ENCODE measurements at places on chromosomes 7 and 10.

DNA sequence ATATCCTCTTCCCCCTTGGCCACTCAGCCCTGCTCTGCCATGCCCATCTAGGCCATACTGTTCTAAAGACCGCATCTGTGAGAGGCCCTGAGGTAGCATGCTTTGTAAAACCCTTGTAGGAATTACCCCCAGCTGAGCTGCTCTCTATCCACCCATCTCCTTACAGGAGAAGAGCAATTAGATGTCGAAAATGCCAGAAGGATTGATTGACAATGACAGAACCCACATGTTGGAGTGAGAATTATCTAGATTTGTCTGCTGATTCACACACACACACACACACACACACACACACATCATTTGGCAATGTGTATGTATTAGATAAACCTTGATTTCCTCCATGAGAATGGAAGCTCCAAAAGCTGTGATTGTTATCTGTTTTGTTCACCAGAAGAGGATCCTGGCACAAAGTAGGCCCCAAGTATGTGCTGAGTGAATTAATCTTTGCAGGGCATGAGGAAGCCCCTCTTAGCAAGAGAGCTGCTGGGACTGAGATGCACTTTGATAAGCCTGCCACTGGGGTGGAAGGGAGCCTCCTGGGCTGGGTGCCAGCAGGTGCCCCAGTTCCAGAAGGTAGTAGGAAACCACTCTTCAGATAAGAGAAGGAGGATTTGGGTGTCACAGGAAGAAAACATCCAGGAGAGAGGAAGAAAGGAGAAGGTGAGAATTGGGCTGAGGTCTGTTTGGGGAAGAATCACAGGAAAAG lies 187.5 kb upstream of the ADO start:
- DNase-seq = no peak

DNA sequence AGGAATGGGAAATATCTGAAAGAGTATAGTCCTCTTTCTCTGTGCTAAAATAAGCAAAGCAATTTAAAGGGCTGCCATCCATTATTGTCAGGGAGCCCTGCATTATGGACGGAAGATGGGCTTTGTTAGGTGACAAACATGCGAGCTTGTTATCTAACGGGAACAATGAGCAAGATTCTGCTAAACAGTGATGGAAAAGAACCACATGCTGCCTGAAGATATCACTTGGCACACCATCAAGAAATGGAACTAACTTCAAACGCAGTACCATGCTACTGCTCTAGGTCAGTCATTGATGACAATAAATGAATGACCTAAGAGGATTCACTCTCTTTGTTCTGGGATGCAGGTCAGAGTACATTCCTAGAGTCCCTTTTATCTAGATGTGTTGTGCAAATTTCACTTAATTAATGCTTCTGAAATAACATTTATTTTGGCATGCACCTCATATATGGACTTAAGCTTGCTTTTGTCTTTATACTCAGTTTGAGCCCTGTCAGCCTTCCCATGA lies 175.7 kb upstream of the PTN start:
- no peak for DNase-seq

DNA sequence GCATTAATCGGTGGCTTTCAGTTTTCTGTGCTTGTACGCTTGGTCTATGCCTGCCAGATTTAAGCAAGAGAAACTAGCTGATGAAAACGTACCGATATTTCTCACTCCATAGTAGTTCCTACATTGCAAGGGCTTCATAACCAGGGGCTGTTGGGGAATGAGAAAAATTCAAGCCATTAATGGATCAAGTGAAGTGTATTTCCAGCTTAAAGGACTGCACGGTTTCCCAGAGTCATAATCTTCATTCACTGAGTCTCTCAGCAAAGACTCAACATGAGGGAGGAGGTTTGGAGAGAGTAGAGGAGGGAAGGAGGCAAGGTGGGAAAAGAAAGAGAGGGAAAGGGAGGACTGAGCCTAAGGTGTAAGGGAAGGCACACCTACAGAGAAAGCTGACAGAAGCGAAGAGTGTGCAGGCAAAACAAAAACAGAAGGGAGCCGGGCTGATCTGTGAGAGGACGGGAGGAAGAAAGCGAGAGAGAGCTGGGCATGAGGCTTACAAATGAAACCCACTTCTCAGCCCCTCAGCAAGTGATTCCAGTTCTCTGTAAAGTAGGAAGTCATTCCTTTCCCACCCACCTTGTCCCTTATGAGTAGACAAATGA lies 625 bp downstream of the GIMAP2 start:
- no peak for DNase-seq

DNA sequence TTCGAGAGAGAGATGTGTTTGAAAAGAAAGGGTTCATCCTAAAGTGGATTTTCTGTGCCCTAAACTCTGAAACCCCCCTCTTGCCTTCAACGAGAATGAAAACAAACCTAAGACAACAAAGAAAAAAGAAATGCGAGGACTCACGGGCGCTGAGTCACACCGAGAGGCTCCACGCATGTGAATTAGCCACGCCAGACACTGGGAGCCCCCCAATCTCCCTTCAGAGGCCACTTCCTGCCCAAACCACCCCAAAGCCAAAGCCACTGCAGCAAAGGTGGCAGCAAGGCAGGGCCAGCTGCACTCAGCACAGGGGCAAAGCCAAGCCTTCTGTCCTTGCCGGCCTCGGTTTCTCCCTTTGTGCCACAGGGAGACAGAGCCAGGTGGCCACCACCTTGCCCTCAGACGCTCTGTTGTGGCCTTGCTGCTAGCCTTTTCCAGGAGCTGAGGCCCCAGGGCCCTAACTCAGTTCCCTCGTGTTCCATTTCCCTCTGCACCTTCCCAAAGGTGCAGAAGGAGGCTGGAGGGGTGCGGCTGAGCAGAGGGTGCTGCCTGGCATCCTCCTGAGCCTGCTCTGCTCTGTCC lies 93.3 kb downstream of the FAM53B start:
- DNase-seq = peak; percentile 46

- DNase-seq = no peak
Observed at GRCh38 chr10:26475386-26475785, 37.2 kb downstream of the APBB1IP start.

GRCh38 chr7:5758753-5759335 lies 22.6 kb downstream of the RNF216 start:
- DNase-seq = no peak

DNA sequence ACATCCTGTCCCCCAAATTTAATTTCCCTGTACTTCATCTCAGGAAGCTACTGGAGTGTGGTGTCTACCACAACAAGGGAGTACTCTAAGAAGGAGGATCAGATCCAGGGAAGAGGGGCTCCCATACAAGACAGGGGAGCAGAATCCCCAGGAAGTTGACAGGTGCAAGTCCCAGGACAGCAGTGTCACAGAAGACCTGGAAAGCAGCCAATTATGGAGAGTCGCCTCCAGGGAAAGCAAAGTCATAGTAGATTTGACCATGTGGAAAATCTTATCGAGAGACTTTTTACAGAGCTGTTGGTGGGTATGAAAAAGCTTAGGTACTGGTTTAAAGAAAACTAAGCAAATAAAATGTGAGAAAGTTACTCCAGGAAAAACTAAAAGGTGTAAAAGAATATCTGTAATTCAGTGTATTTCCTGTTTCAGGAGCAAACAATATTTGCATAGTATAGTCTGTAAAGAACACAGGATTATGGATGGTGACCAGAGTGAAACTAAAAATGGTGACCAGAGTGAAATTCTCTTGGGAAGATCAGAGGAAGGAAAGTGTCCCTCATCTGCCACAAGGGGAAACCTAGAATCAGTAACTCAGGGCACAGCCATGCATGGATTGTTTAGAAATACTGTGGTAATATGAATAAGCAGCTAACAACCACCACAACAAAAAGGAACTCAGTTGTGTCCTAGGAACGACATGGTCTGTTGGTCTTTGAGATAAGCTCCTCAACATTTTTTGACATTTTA lies 44.5 kb downstream of the LANCL2 start:
- no peak for DNase-seq

- no peak for DNase-seq
Observed at GRCh38 chr7:132683896-132684690, 107.8 kb upstream of the PLXNA4 start.

DNA sequence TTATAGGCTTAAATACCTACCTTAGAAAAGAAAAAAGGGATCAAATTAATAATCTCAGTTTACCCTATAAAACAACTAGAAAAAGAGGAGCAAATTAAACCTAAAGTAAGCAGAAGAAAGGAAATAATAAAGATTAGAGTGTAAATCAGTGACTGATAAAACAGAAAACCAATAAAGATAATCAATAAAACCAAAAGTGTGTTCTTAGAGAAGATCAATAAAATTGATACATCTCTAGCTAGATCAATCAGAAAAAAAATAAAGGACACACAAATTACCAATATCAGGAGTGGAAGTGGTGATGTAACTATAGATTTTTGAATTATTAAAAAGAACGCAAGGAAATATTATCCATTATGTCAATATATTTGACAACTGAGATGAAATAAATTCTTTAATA lies 69.2 kb upstream of the NAMPT start:
- no peak for DNase-seq

GRCh38 chr10:99604862-99605261 lies 15.4 kb downstream of the SLC25A28 start:
- DNase-seq = no peak

DNA sequence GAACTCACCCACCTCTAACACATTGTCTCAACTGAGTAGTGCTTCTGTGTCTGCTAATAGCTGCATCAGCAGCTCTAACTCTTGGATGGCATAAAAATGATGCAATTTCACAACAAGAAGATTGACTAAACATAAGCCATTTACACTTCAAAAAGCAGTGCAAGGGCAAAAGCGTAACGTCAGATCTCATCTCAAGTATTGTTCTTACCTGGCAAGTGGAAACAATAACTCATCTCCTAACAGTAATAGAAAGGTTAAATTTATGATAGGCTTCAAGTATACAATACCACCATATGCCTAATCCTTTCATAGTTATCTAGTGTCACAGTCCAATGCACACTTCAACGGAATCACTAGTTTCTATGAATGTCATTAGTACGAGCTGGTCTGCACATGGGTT lies 14.8 kb downstream of the TPK1 start:
- DNase-seq = no peak

DNA sequence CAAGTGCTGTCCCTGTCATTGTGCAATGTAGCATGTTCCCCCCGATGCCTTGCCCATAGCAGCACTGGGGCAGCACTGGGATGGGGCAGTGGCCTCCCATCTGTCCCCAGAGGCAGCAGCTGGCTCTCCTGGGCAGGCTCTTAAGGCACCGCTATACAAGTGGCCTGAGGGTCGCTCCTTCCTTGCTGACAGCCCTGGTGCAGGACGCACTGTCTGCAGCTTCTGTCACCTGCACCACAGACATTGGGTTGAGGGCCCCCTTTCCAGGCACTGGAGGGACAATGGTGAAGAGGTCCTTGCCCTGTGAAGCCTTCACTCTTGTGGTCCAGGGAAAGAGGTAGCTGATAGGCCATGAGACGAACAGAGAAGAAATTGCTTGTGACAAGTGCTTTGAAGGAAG lies 10.6 kb downstream of the CPSF4 start:
- DNase-seq = no peak

DNA sequence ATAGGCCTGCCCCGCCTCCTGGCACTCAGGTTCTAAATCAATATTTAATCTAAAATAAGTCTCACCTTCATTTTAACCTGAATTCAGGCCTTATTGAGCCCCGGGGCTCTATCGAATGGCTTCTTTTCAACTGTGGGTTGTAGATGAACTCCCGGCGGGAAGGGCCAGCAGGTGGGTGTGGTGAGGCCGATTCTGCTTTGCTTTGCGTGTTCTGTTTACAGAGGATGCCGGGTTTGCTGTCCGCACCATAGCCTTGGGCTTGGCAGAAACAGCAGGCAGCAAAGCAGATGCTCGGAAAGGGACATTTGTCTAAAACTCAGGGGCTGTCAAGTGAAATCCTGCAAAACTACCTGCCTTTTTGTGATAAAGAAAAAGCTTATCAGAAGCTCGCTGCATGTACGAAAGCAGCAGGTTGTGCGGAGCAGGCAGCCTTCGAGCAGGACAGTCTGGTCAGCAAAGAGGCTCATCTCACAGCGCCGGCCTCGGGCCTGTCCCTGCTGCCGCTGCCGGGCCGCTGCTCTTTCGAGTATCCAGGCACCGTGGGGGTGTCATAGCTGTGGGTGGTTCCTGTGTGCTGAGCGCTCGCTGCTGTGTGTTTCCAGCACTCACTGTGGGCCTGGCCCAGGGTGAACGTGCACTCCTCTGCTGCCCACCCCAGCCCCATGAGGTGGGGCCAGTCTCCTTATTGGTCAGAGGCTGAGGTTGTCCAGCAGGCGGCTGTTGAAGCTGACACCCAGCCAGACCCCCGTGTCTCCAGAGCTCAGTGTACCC lies 434.8 kb upstream of the FOXK1 start:
- no peak for DNase-seq

DNA sequence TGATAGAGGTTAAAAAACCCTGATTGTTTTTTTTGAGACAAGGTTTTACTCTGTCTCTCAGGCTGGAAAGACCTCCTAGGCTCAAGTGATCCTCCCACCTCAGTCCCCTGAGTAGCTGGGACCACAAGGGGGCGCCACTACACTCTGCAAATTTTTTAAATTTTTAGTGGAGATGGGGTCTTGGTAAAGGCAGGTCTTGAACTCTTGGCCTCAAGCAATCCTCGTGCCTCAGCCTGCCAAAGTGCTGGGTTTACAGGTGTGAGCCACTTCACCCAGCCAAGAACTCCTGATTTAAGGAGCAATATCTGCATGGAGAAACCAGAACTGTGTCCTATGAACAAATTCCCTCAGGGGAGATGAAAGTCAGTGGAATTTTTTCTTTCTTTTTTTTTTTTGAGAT lies 7.3 kb upstream of the KLHDC10 start:
- DNase-seq = peak; percentile 44

DNA sequence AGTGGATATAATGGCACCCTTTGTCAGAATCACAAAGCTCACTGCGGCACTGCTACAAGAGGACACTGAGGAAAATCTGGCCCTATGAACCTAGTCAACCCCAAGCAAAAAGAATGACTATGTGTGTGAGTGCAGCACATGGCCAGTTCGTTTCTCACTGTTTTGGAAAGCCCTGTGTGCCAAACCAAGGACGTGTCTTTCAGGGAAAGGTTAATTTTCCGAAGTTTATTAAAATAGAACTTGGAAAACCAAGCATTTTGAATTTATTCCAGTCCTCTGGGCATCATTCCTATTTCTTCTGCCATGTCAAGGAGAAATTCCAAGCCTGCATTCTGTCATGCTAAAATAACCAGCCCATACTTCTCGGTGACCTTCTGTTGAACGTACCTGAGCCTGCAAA lies 471.8 kb downstream of the PLXDC2 start:
- DNase-seq = no peak

GRCh38 chr7:91713669-91714068 lies 166.8 kb downstream of the MTERF1 start:
- DNase-seq = no peak
